ENCODE measurements at places on chromosomes 16 and 17.

- no peak for DNase-seq
Observed at GRCh38 chr17:73267648-73268537, 6.2 kb upstream of the CPSF4L start.

- no peak for DNase-seq
Observed at GRCh38 chr16:30033270-30033669, 2.2 kb upstream of the TLCD3B start.

GRCh38 chr17:57666946-57667345 lies 78.2 kb downstream of the CCDC182 start:
- peak; percentile 37 for DNase-seq

DNA sequence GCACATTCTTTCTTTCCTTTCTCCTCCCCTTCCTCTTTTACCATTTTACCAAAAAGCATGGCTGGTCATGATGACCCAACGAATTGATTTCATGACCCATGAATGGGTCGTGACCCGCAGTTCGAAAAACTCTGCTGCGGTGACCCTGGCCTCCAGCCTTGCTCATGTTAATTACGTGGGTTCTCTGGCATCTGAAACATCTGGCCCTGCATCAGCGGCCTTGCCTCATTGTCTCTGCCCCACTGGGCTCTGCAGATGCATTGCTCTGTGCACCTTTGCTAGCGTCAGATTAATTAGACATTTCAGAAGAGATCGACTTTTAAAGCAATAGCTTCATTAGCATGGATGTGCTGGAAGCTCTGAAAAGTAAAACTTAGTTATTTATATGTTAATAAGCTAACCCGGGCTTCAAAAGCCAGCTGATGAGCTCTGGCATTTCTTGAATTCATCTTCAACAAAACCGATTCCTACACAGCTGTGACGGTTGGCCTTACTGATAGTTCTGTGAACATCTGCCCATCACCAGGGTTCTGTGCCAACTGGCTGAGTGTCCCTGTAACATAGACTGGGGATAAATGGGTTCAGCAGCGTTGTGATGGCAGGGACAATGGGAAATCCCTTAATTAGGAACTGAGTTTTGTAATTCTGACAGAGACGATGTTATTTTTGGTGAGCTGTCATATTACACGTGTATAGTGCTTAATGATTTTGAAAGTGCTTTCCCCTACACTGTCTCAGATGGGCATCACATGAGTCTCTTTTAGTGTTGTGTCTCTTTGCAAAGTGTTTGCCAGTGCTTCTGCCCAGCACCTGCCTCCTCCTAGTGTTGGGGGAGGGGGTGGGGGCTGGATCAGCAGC lies 225.9 kb upstream of the EEF2KMT start:
- DNase-seq: no peak

DNA sequence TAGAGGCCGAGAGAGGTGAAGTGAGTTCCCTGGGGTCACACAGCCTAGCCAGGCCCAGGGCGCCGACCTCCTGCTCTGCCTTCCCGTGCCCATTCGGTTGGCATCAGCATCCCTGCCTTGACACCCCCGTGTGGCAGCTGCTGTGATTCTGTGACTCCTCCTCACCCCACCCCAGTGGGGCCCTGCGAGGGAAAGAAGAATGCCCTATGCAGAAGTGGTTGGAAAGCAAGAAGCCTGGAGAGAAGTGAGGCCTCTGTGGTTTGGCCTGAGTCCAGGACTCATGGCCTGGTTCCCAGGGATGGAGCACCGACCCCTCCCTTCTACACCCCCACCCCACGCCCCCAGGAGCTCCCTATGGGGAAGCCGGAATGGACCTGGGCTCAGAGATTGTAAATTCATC lies 296.2 kb downstream of the SEC14L1 start:
- DNase-seq: no peak

DNA sequence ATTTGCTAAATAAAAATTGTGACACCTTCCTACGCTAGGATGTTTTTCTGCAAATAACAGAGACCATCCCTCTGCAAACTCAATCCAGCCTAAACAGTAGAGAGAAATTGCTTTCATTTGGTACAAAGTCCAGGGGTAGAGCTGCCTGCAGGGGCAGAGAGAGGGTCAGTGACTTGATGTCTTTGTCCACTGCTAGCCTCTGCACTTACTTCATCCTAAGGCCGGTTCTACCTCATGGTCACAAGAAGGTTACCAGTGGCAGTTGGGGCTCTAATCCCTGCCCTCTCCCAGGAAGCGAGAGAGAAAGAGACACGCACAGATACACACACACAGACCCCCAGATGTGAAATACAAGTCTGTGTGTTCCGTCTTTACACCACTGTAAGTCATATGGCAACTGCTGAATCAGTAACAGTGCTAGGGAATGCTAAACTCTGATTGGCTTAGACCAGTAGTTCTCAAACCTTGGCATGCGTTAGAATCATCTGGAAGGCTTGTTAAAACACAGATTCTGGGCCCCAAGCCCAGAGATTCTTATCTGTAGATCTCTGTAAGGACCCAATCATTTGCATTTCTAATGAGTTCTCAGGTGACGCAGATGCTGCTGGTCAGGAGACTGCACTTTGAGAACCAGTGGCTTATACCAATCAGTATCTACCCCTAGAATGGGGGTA lies 13.1 kb upstream of the LPCAT2 start:
- no peak for DNase-seq

GRCh38 chr17:72223866-72224291 lies 103.1 kb downstream of the SOX9 start:
- DNase-seq: no peak

DNA sequence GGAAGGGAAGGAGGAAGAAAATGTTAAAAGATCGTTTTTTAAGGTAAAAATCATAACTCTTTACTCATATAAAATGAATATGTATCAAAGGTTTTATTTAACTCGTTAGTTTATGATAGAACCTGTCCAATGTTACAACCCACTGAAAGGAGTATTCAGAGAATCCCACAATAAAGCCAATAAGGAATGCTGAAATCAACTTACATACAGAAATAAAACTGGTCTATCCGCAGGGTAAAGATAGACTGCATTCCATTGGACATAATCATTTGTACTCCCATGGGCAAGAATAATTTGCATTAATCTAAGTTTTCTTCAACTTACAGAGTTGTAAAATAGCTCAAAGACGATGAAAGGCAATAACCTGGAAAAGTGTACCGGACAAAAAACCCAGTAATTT lies 17.9 kb upstream of the BEAN1 start:
- DNase-seq: no peak

GRCh38 chr16:7182510-7183109 lies 150.0 kb upstream of the RBFOX1 start:
- no peak for DNase-seq

DNA sequence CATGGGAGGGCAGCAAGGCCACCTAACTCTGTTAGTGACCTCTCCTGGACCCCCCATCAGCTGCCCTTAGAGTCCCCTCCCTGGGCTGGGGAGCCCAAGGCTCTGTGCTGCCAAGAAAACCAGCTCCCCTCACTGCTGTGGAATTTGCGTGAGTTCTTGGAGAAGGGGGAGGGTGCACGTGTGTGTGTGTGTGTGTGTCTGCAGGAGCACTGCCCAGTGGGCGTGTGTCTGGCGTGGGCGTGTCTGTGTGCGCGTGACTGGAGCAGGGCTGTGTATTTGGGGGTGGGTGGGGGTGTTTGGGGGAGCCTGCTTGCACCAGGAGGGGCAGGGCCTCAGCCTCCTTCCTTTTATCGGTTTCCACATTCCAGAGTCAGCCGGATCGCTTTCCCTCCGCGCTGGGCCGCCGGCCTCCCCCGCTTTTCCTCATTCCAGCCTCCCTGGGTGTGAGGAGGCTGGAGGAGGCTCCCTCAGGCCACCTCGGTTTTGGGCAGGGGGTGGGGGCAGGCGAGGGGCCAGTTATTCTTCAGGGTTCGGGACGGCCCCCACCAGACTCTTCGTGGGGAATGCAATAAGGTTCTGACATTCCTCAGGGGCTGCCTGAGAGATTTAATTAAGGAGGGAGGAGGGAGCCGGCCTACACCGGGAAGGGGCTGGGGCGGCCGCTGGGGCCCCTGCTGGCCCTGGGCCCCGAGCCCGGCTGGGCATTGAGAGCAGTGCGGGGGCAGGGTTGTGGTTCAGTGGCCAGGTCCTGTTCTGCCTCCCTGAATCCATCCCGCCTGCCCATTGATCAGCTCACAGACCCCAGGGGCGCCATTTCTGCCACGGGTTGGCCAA lies 2.5 kb downstream of the VASN start:
- DNase-seq: no peak

- no peak for DNase-seq
Observed at GRCh38 chr16:17287166-17287800, 183.5 kb downstream of the XYLT1 start.

- DNase-seq: peak; percentile 51
Observed at GRCh38 chr17:40516581-40517285, 15.3 kb upstream of the TNS4 start.

DNA sequence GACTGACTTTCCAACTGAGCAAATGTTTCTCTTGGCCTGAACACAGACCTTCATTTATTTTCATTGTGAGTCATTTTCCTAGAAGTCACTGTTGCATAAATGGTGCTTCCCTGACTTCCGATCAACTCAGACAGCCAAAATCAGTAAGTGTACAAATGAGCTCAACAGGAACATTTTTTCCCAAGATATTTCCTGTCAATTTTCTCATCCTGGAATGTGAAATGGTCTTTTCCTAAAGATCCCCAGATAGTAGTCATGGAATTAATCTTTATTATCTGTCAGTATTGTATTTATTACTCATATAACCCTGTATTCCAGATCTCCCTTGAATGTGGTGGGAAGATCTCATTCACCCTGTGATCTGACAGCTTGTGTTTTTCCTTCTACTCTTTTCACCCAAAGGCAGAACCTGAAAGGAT lies 360.3 kb upstream of the KIF2B start:
- no peak for DNase-seq

DNA sequence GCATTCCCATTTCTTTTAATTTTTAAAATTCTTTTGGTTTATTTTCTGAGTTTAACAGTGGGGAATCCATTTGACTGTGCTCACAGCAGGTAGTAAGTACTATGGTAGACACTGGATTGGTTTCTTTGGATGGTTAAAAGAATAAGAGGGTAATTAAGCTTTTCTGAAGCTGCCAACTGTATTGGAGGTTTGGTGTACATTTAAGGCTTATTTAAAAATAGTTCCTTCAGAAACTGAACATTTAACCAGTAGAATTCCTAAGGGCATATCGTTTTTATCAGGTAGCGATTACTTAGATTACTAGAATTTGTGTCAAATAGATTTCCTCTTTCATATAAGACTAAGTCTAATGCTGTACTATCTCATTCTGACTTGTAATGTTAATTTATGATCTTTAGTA lies 162.4 kb downstream of the PPM1E start:
- no peak for DNase-seq

GRCh38 chr17:68470961-68471360 lies 13.7 kb upstream of the WIPI1 start:
- DNase-seq: no peak

GRCh38 chr17:14320734-14321475 lies 20.0 kb downstream of the HS3ST3B1 start:
- DNase-seq: no peak

GRCh38 chr16:86783636-86784626 lies 205.6 kb downstream of the FOXL1 start:
- no peak for DNase-seq

- peak; percentile 93 for DNase-seq
Observed at GRCh38 chr16:1002399-1003166, 21.0 kb downstream of the SOX8 start.

- no peak for DNase-seq
Observed at GRCh38 chr16:57304169-57305061, 19.9 kb upstream of the PLLP start.

- no peak for DNase-seq
Observed at GRCh38 chr17:58760248-58760647, 4.6 kb downstream of the PPM1E start.

DNA sequence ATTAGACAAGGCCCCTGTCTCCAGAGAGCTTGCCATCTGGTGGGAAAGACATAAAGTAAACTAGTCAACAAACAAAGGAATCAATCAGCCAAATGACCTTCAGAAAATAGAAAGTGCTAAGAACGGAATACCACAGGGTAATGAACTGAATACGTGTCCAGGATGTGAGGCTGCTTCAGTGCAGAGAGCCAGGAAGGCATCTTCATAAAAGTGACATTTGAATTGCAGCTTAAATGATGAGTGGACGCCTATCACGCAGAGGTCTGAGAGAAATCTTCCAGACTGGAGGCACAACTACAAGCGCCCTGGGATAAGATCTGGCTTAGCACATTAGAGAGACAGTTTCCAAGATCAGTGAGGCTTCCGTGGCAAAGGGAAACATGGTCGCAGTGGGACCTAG lies 574.1 kb upstream of the CDH8 start:
- no peak for DNase-seq

- DNase-seq: no peak
Observed at GRCh38 chr16:49531931-49532840, 158.6 kb downstream of the C16orf78 start.

GRCh38 chr16:85428899-85429775 lies 184.0 kb upstream of the GSE1 start:
- DNase-seq: peak; percentile 2

DNA sequence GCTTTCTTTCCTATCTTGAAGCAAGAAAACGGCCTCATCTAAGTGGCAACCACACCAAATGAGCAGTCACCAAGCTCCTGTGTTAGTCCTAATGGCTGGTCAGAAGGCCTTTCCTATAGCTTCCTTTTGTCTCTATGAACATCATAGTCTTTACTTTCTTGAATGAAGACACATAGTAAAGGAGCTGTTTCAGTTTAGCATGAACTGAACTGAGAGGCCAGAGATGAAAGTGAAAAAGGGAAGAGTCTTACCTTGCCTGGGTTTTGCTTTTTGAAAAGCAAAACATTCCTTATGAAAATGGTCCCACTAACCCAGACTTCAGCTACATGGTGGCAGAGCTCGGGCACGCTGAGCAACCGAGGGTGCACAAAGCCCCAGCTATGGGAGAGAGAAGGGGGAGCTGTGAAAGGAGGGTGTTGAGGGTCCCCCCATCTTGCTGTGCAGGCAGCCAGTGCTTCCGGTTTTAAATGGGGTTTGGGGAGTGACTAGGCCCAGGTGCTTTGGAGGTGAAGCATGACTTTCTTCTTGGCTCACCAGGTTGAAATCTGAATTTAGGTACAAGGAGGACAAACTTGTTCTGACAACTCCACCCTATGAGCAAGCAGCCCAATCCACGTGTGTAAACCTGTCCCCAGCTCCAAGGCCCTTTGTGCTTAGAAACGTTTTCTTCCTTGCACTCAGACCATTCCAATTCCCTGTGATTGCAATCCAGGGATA lies 9.1 kb upstream of the PSMC3IP start:
- DNase-seq: no peak

GRCh38 chr17:50132104-50132794 lies 2.3 kb upstream of the SAMD14 start:
- no peak for DNase-seq

DNA sequence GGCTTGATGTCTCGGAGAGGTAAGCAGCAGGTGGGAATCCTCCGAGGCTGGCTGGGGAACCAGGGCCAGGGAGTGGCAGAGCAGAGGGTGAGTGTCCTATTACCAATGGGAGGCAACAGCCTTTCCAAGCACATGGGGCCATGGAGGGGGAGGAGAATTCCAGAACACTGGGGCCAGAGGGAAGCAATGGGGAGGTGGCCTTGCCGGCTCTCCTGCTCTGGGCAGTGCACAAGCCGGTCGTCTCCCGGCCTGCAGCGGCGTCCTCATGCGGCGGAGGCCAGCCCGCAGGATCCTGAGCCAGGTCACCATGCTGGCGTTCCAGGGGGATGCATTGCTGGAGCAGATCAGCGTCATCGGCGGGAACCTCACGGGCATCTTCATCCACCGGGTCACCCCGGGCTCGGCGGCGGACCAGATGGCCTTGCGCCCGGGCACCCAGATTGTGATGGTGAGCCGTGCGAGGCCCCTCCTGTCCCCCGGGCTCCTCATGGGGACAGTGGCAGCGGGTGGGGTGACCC lies 21.9 kb downstream of the SGSH start:
- DNase-seq: no peak

- DNase-seq: no peak
Observed at GRCh38 chr17:48954300-48954755, 9.7 kb upstream of the SNF8 start.
